ENCODE measurements at places on chromosomes 7 and 10.
A peak's percentile ranks its signal among the peaks of the same experiment; 100 is the strongest.

DNA sequence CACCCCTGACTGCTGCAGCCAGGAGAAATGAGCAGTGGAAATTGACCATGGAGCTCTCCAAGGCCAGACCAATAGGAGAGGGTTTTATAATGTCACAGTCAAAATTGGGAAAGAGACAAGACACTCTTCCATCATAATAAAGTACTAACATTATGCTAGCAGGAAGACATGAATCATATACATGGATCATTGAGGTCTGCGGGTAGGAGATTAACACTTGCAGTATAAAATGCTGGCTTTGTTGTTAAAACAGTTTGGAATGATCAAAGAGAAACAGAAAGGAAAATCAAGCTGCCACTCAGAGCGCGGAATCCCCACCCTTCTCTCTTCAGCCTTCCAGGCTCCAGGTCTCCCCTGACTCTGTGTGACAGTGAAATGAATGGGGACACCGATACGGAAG is 53.4 kb upstream of the CALN1 start:
- H3K36me3 ChIP-seq = no peaks in the 10 kb centered on the region
- H3K27me3 ChIP-seq = peaks cover 2% of the 10 kb centered on the region
- no peak overlapping the region for H3K27ac ChIP-seq
- H3K4me1 ChIP-seq = no peaks in the 10 kb centered on the region
- no peak overlapping the region for H3K4me3 ChIP-seq

DNA sequence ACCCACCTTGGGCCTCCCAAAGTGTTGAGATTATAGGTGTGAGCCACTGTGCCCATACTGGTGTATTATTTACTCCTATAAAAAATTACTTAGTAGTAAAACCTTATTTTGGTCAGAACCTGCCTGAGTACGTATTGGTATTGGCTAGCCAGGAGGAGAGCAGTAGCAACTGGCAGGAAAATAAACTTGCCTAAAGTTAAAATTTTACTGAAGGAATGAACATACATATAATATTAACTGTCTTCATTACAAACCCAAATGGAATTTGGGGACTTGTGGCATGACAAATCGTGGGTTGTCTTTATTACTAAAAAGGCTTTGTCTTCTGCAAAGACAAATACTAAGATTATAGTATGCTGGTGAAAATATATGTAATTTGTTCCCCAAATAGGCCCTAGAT is 8.4 kb downstream of the RAB18 start:
- H3K4me3 ChIP-seq = no peak overlapping the region
- DNase-seq = no peak

GRCh38 chr7:108034586-108034985 is 31.6 kb upstream of the LAMB1 start:
- no peaks in the 10 kb centered on the region for H3K36me3 ChIP-seq
- no peak overlapping the region for H3K4me3 ChIP-seq
- no peak for DNase-seq
- H3K27ac ChIP-seq = no peak overlapping the region
- H3K27me3 ChIP-seq = peaks cover 9% of the 10 kb centered on the region

DNA sequence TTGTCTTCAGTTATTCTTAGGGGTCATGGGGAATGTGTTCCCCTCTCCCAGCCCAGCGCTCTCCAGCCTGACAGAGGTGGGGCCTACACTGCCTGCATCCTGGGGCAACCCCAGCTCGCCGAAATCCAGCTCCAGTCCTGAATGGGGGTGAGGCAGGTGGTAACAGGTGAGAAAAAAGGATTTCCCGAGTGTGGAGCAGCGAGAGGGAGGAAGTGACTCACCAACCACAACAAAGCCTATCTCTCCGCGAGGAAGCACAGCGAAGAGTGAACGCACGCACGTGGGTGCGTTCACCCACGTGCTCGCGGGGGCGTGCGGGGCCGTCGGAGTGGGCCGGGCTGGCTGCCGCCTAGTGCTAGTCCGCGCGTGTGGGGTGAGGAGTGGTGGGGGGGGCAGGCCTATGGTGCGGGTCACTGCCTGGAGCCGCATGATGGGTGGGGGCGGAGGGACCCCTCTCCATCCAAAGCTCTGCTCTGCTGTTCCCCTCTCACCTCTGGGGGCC is 855 bp upstream of the PALD1 start:
- H3K4me1 ChIP-seq = peaks cover 28% of the 10 kb centered on the region
- H3K27ac ChIP-seq = peak overlapping the region; percentile 65
- no peaks in the 10 kb centered on the region for H3K36me3 ChIP-seq
- H3K4me3 ChIP-seq = peak overlapping the region; percentile 87

GRCh38 chr10:116053910-116054309 is 219.1 kb downstream of the GFRA1 start:
- no peak overlapping the region for H3K27ac ChIP-seq
- no peak for DNase-seq
- no peaks in the 10 kb centered on the region for H3K27me3 ChIP-seq
- H3K4me1 ChIP-seq = no peaks in the 10 kb centered on the region
- H3K36me3 ChIP-seq = peaks cover 4% of the 10 kb centered on the region

- H3K4me1 ChIP-seq = no peaks in the 10 kb centered on the region
- no peaks in the 10 kb centered on the region for H3K36me3 ChIP-seq
- H3K27me3 ChIP-seq = peaks cover 3% of the 10 kb centered on the region
- DNase-seq = no peak
- no peak overlapping the region for H3K4me3 ChIP-seq
Measured at GRCh38 chr10:67612577-67613537, 83.1 kb downstream of the CTNNA3 start.

GRCh38 chr10:113322843-113323242 is 230.0 kb upstream of the HABP2 start:
- no peak for DNase-seq
- H3K36me3 ChIP-seq = no peaks in the 10 kb centered on the region
- no peak overlapping the region for H3K4me3 ChIP-seq
- no peak overlapping the region for H3K27ac ChIP-seq
- no peaks in the 10 kb centered on the region for H3K4me1 ChIP-seq

DNA sequence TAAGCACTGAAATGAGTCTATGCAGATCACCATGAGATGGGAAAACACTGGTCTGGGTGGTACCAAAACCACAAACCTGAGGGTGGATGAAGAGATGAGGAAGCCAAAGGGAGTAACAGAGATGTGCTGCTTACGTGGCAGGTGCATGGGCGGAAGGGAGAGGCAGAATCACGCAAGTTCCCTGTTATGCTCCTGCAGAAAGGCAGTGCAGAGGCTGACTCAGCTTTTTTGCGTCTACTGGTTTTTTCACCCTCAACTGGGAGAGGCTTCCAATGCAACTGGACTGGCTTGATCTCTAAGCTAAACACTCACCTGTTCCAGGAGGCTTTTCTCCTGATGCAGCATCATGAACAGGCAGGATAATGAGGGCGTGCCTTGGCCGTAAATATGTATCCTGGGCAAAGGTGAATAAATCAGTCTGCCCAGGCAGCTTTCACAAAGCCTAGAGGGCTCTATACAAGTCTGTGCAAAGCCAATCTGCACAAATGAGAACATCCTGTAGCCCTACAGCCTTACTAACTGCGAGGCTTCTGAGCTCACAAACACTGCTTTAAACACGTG is 95.4 kb upstream of the AFAP1L2 start:
- H3K27me3 ChIP-seq = no peaks in the 10 kb centered on the region
- peak; percentile 23 for DNase-seq
- peaks cover 56% of the 10 kb centered on the region for H3K4me1 ChIP-seq
- H3K27ac ChIP-seq = peak overlapping the region; percentile 98

DNA sequence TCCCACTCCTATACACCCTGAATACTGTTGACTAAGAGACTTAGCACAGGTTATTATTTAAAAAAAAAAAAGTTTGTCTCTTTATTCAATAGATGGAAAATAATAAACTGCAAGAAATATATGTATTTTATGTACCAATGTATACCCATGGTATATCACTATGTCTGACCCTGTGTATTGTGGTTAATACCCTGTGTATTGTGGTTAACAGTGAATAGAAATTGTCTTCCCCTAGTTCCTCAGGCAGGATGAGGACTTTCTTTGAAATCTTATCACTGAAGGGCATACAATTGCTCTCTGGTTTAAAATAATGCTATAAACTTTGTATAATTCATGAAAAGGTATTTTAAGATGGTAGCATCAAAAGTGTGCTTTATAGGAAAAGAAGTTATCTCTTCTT is 80.0 kb upstream of the TMEM106B start:
- no peak overlapping the region for H3K4me3 ChIP-seq
- DNase-seq = no peak
- H3K36me3 ChIP-seq = no peaks in the 10 kb centered on the region
- H3K27ac ChIP-seq = no peak overlapping the region
- H3K27me3 ChIP-seq = no peaks in the 10 kb centered on the region
